ENCODE measurements at places on chromosomes 13 and 19.

GRCh38 chr19:17681505-17682125 is 6.5 kb downstream of the UNC13A start:
- DNase-seq, result no peak

- no peak for DNase-seq
These were observed 33.4 kb upstream of the KLF5 start for GRCh38 chr13:73025217-73026012.

GRCh38 chr13:111319521-111319920 is 921 bp upstream of the TEX29 start:
- no peak for DNase-seq

GRCh38 chr13:94309576-94309975 is 169.9 kb downstream of the DCT start:
- DNase-seq, result no peak

DNA sequence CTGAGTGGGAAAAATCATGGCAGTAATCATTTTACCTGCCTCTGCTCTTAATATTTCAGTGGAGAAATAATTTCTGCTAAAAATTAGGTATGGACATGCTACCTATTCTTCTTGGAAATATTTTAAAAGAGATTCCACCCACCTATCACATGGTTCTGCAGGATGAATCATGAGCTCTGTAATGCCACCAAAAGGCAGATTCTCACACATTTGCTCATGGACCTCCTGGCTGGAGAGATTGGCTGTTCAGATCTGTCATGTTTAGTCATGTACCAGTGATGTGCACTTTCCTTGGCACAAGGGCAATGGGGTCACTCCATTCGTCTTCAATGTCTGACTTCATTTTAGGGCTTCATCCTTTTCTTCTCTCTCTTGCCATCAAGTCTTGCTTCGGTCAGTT is 101.8 kb upstream of the MBNL2 start:
- DNase-seq, result no peak

DNA sequence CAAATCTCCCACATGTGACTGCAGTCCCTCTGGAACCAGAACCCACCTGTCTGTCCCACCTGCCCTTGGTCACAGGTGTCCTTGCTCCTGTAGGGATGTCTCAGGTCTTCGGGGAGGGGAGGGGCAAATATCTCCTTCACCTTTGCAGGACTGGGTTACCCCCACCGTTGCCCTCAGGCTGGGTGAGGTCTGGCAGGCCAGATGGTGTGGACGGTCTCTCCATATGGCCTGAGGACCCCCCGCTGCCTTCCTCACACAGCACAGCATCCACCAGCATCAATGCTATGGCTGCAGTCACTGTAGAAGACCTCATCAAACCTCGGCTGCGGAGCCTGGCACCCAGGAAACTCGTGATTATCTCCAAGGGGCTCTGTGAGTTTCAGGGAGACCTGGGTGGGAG is 10.0 kb downstream of the SLC5A5 start:
- no peak for DNase-seq

GRCh38 chr13:44734201-44734707 is 158.1 kb upstream of the TSC22D1 start:
- no peak for DNase-seq

DNA sequence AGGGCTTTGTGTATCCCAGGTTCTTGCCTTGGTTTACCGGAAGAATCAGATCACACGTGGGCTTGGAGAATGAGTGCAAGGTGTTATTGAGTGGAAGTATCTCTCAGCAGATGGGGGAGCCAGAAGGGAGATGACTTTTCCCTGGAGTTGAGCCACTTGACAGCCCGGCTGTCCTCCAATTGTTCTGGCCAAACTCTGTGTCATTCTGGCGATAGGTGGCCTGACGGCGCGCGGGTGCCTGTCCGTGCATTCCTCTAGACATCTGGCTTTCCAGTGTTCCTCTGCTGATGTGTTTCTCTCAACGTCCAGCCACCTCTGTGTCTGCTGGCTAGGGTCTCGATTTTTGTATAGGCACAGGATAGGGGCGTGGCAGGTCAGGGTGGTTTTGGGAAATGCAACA is 181.9 kb downstream of the SHISA2 start:
- no peak for DNase-seq

- DNase-seq, result peak; percentile 67
These were observed 2.3 kb downstream of the SLC5A5 start for GRCh38 chr19:17873786-17874757.

GRCh38 chr19:42374826-42375376 is 15.2 kb downstream of the CNFN start:
- DNase-seq, result no peak

- peak; percentile 20 for DNase-seq
These were observed 6.5 kb upstream of the OPA3 start for GRCh38 chr19:45591004-45591637.

- peak; percentile 29 for DNase-seq
These were observed 2.9 kb upstream of the HOOK2 start for GRCh38 chr19:12778017-12778904.

DNA sequence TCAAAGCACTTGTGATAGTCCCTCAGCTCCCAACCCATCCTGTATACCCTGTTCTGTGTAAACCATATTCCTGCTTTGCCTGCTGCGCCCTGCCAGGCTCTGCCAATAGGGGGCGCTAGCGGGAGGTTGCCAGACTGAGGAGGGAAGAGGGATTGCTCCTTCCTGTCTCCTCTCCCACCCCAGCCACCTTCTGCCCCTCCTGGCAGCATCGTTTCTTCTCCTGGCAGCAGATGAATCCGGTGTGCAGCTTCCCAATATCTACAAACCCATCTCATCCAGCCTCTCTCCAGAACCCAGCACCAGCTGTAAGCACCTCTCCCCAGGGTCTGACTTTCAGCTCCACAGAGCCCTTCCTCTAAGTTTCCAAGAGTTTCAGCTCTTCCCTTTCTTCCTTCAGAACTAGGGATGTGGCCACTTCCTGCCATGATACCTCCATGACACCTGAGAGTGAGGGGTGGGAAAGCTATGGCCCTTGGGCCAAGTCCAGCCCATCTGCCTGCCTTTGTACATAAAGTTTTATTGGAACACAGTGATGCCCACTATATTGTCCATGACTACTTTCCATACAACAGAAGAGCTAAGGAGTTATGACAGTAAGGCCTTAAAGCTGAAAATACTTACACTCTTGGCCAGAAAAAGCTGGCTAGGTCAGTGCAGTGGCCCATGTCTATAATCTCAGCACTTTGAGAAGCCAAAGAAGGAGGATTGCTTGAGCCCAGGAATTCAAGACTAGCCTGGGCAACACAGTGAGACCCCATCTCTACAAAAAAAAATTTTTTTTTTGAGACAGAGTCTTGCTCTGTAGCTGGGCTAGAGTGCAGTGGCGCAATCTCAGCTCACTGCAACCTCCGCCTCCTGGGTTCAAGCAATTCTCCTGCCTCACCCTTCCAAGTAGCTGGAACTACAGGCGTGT is 34.5 kb upstream of the ATP1A3 start:
- no peak for DNase-seq

GRCh38 chr13:101773062-101773461 is 320.6 kb downstream of the ITGBL1 start:
- DNase-seq, result no peak

DNA sequence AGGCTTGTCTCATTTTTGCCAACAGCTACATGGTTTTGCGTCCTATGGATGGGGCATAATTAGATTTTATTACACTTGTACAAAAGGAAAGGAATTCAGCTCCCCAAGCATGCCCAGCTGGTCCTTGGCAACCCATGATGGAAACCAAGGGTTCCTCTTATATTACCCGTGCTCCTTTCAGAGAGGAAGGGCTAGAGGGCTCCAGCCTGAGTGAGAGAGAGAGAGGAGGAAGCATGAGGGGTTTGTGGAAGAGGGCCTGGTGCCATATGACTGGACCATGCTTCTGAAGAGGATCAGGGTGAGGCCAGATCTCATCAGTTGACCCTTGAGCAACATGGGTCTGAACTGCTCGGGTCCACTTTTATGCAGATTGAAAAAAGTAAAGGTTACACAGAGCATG is 3.5 kb upstream of the RPS9 start:
- DNase-seq, result no peak
